ENCODE measurements at places on chromosomes 2 and 18.

- no peak for DNase-seq
These were observed 34.1 kb downstream of the ANKMY1 start for GRCh38 chr2:240523451-240524281.

GRCh38 chr2:101852824-101853223, 138.9 kb upstream of the IL1R2 start:
- DNase-seq, result no peak

DNA sequence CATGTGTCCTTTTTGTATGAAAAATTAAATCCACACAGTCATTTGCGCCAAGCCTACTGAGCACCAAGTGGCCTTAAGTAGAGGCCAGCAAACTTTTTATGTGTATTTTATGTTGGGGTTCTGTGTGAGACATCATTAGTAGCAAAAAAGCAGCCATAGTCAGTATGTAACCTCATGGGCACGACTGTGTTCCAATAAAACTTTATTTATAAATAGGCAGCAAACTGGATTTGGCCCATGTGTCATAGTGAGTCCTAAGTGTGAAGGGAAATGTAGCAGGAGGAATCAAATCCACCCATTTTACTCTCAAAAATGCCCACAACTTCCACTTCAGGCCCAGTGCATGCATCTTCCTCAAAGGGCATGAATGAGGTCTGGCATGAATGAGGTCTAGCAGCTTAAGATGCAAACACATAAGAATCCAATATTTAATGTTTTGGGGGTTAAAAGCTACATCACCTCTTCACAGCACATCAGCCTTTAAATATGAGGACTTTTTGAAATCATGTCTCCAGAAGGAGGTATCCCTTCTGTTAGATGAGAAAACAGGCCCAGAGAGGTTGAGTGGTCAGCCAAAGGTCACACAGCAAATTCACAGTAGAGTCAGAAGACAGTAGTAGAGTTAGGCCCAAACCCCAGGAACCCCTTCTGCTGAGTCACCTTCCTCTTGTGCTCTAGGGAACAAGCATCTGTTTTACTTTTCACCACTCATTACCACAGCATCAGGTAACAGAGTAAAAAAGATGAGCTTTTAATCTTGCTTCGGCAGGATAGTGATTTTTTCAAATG, 45.6 kb downstream of the MREG start:
- DNase-seq, result no peak

DNA sequence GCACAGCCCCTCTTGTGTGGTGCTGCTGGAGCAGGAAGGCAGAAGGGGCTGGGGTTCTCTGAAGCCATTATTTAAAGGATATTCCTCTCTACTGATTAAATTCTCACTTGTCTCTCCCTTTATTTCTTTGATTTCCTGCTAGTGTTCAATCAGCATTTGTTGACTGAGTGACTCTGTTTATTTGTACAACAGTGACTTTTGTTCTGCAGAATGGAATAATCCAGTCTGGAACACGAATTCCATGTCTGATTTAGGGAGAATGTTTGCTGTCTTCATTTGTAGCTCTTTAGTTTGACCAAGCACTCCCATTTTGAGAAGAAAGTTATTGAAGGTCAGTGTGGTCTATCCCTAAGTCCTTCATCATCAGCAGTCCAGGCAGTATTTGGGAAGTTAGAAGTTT, 141.2 kb downstream of the SETBP1 start:
- DNase-seq, result no peak

GRCh38 chr18:40404284-40404683, 1550.8 kb upstream of the PIK3C3 start:
- no peak for DNase-seq

GRCh38 chr2:112630268-112630667, 15.5 kb upstream of the SLC20A1 start:
- DNase-seq, result no peak

- DNase-seq, result no peak
These were observed 138.3 kb upstream of the ETAA1 start for GRCh38 chr2:67258831-67259230.

DNA sequence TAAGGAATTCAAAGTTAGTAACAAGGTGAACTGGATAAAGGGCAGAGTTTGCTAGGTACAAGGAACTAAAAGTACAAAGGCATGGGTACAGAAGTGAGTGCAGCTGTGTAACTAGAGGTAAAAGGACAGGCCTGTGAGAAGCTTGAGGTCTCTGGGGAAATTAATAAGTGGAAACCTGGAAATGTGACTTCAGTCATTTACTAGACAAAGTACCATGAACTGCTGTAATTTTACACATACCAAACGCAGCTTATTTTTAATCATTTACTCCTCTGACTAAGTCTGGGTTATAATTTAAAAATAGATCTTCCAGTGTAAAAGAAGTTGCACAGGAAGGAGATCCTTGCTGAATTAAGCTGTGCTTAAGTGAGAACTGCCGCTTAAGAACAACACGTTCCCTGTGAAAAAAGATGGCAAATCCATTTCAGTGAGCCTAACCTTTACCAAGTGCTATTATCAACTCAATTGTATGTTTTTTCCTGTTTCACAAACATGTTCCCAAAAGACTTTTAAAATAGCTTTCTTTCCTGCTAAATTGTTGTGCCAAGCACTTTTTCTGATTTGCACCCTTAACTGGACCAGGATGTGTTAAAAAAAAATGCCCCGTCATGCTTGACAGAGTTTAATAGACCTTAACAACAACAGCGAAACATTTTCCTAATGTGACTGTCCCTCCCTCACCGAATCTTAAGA, 44.3 kb downstream of the CALCRL start:
- DNase-seq, result no peak

- DNase-seq, result no peak
These were observed 16.9 kb downstream of the CROCC2 start for GRCh38 chr2:240922982-240923537.

GRCh38 chr2:140929849-140930248, 1201.0 kb downstream of the LRP1B start:
- DNase-seq, result no peak

DNA sequence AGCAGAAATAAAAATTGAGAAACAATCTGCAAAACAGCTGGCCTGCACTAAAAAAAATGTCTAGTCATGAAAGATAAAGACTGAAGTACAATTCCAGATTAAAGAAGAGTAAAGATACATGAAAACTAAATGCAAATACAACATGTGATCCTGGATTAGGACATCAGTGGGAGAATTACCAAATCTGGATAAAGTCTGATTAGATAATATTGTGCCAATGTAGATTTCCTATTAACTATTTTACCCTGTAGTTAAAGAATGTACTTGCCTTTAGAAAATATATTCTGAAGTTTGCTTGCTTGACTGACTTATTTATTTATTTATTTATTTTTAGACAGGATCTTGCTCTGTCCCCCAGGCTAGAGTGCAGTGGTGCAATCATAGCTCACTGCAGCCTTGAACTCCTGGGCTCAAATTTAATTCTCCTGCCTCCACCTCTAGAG, 58.7 kb downstream of the ASXL2 start:
- no peak for DNase-seq

GRCh38 chr2:96684883-96685576, 42.5 kb downstream of the FER1L5 start:
- no peak for DNase-seq

DNA sequence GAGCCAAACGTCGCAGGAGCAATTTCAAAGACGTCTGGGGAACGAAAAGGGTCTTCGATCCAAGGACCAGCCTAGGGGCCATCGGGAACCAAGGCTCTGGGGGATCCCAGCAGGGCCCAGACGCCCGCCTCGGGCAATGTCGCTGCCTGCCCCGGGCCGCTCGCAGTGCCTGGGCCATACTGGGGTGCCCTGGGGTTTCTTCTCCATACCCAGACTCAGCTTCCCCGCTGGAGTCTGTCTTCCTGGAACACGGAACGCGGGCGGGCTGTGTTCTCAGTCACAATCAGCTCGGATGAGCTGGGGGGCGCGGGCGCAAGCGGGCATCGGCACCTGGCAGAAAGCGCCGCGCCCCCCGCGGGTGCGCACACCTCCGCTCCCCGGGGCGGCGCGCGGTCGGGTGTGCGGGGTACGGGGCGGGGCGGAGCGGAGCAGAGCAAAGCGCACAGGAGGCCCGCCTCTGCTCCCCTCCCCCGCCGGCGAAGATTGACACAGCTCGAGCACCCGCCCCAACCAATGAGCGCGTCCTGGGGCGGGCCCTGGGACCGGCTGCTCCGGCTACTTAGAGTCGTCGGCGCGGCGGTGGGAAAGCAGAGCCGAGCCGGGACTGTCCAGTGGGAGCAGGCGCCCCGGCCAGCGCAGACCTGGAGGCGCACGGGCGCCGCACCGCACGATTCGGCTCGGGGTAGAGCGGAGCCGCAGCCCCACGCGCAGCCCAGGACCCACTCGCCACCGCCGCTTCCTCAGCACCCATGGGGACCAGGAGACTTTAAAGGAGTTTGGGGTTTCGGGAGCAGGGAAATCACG, at the start of gene LRATD1:
Gene LRATD1 (plus strand): TSS at position 585 of the 804 bp plus-strand sequence. CDS start 1,263 bp downstream, outside the sequence.
- peak; percentile 82 for DNase-seq

- DNase-seq, result peak; percentile 62
These were observed at the start of gene UBXN2A for GRCh38 chr2:23939987-23940717. UBXN2A (plus strand) TSS chr2:23940463; CDS start chr2:23958315, 17,852 bp downstream.

DNA sequence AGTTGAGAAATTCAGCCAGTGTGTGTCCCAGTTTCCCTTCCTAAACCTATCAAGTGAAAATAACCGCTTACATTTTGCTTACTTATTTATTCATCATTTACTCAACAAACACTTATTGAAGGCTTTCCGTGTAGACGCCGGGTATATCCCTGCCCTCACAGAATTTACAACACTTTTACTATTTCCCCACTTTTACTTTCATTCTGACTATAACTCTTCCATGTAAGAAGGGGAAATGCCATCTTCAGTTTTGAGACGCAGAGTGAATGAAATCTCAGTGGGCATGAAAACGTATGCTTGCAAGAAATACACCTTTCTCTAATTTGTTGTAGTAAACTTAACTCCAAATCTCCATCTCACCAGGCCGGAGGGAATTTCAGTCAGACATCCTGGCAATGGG, 251.0 kb upstream of the CHAC2 start:
- DNase-seq, result no peak

DNA sequence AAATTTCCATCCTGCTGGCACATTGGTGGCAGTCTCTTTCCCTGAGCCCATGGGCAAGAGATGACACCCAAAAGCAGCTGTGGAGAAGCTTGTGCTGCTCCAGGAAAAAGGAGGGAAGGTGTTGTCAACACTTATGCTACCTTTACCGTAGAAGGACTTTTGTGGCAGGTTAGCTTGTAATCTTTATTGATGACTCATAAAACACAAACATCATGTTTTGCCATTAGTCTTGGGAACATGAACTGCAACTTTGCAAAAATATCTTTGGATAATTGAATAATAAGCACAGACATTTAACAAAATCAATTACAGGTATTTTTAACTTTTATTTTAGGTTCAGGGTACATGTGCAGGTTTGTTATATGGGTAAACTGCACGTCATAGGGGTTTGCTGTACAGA, 33.4 kb downstream of the DRC1 start:
- no peak for DNase-seq

GRCh38 chr18:38459131-38459994, 893.8 kb upstream of the CELF4 start:
- no peak for DNase-seq

GRCh38 chr2:107745100-107745499, 81.6 kb upstream of the RGPD4 start:
- DNase-seq, result no peak

DNA sequence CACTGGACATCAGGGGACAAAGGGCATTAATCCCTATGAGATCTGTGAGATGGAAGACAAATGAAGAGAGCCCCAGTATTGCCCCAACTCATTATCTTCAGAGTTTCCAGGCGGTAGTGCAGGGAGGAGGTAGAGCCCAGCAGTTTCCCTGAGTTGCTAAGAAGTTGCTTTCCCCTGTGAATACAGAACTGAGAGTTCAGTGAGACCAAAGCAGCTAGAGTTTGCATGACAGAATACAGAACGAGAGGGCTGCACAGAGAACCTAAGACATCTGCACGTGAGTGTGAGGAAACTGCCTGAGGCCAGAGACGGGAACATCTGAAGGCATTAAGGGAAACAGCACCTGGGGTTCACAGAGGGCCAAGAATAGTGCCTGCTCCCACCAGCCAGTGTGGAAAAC, 18.1 kb upstream of the PGAP1 start:
- DNase-seq, result no peak

- no peak for DNase-seq
These were observed 13.3 kb upstream of the FAP start for GRCh38 chr2:162256591-162256991.

- no peak for DNase-seq
These were observed 50.4 kb downstream of the CYP26B1 start for GRCh38 chr2:72097276-72097675.

- DNase-seq, result peak; percentile 87
These were observed 18.1 kb upstream of the DYNC1I2 start for GRCh38 chr2:171669121-171669520.

DNA sequence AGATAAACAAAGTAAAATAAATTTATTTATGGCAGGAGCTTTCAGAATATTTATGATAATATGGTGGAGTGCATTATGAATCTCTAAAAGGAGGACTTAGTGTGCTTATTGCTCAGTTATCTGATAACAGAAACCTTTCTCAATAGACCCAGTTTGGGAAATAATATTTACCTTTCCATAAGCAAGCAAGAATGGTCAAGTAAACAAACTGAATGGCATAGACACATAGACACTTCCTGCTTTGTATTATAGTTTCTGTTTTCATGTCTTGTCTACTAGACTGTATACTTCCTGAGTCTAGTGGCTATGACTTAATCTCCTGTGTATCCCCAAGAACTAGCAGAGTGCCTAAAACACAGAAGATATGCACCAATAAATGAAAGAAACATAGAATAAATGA, 87.8 kb downstream of the UPP2 start:
- DNase-seq, result peak; percentile 66

DNA sequence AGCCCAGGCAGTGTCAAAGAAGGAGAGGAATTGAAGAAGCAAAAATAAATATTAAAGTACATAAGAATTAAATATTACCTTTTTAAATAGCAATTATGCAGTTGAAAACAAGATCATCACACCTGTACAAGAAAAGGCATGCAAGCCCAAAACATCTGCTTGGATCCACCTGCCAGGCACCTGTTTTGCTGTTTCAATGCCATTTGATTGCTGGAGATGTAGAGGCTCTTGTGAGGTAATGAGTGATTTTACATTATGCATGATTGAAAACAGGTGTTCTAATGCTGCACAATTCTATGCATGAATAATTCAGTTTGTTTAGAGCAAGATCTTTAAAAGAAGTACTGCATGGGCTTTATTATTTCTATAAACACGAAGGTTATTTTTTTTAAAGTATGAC, 700.6 kb upstream of the ZEB2 start:
- peak; percentile 10 for DNase-seq

- no peak for DNase-seq
These were observed 253.4 kb downstream of the CLIP4 start for GRCh38 chr2:29368659-29369040.

DNA sequence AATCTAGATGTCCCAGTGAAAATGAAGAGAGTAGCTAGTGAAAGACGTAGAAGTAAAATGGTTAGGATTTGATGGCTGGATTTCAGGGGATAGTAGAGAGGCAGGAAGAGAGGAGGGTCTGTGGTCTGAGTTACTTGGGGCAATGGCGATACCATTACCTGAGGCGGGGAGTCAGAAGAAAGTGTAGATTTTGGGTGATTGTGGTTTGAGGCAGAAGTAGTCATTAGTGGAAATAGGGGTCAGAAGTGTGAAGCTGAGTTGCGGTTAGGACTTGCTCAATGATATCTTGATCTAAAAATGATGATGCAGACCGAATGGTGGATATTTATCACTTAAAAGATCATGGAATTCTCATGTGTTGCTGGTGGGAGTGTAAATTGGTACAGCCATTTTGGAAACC, 41.0 kb downstream of the CEP192 start:
- no peak for DNase-seq
